M059J (cell line): ENCODE measurements at places on chromosomes 2 and 18.

GRCh38 chr18:46158499-46158898 is 54.3 kb downstream of the HAUS1 start:
- peak; percentile 96 for DNase-seq

GRCh38 chr2:161077367-161078210 is 82.6 kb upstream of the TANK start:
- peak; percentile 65 for DNase-seq

DNA sequence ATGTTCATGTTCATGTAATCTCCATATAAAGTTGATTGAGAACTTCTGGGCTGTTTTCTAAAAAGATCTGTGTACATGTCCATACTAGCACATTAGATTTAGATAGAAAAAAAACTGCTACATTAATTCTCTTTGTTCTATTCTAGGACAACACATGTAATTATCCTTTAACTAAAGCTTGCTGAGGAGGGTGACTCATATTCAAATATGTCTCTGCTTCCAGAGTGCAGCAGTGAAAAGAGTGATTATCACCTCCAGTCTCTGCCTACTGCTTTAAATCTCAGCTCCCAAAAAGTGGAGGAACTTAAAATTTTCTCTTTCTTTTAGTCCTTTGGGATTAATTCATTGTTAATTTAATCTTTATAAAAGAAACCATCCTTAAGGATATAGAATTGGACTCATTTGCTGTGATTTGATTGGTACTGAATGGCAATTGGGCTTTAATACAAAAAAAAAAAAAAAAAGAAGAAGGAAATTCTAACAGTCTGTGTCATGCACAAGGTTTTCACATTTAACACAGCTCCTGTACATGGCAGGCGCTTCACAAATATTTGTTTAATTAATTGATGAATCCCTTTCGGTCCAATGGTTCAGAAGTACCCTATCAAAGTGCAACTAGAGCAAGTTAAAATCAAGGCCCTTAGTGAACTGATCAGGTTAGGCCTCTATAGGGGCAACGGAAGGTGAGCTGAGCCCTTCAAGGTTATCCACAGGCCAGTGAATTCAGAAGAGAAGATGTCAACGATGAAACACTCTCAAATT is 214.0 kb upstream of the KCNJ3 start:
- DNase-seq = no peak

GRCh38 chr2:221360742-221361141 is 211.4 kb downstream of the EPHA4 start:
- no peak for DNase-seq

- DNase-seq = no peak
Observed at GRCh38 chr2:112646102-112646719, 472 bp downstream of the SLC20A1 start.

DNA sequence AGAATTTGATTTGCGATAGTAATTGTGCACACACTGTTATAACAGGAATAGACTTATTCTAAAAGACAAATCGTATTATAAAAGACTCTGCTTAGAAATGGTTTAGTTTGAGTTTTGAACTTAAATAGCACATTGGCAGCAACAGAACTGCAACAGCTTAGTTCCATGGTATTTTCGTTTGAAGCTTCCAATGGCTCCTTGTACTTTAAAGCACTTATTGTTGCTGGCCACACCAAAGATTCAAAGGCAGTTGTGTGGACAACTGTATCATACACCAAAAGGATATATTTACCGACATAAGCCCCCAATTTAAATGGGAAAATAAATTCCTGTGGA is 627 bp downstream of the WIPF1 start:
- DNase-seq = no peak

- DNase-seq = no peak
Observed at GRCh38 chr2:19609266-19609665, 250.8 kb upstream of the OSR1 start.

GRCh38 chr2:133838642-133839365 is 270.5 kb upstream of the NCKAP5 start:
- no peak for DNase-seq

GRCh38 chr18:26419746-26420145 is 128.6 kb downstream of the KCTD1 start:
- peak; percentile 30 for DNase-seq

DNA sequence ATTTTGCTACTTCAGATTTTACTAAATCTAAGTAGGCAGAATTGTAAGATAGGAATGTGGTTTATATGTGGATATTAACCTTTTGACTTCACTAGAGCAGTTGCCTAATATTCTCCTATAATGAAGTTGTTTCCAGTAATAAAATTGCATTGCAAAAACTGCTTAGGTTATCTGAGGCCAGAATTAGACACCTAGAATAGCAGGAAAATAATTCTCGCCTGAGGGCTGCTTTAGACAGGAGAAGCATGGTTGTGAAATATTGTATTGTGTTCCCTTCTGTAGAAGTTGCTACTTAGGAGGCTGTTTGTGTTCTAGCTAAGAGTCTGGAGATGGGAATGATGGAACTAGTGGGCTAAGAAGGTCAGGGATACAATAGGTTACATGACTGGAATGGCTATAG is 146.3 kb downstream of the PLCL1 start:
- no peak for DNase-seq

- no peak for DNase-seq
Observed at GRCh38 chr2:169362118-169362893, at the start of gene LRP2. LRP2 (minus strand) TSS chr2:169362534; CDS start chr2:169362399, 135 bp downstream.

GRCh38 chr18:48990481-48991318 is 39.9 kb upstream of the SMAD7 start:
- DNase-seq = peak; percentile 90

DNA sequence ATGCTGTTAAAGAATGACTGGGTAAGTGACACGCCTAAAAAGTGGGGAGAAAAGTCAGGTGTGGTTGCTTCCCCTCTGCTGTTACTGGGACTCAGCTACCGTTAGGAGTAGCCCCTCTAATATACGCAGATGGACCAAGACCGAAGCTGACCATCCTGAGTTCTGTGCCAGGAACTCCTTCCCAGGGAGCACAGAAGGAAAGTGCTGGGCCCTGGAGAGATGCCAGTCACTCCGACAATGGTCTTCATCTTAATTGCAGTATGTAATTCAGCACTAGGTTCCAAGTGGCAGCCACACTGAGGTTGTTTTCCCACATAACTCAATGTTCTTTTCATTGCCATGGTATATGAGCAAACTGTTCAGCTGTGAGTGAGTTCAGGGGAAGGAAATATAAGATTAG is 19.6 kb upstream of the TMEM200C start:
- no peak for DNase-seq

- no peak for DNase-seq
Observed at GRCh38 chr2:75194184-75194868, 5.0 kb downstream of the TACR1 start.

GRCh38 chr2:85743304-85743978 is 10.3 kb upstream of the ATOH8 start:
- DNase-seq = peak; percentile 88

GRCh38 chr2:112483042-112483473 is 1.1 kb downstream of the TTL start:
- peak; percentile 75 for DNase-seq

- DNase-seq = no peak
Observed at GRCh38 chr2:128493880-128494279, 175.2 kb upstream of the HS6ST1 start.

GRCh38 chr2:59745085-59745484 is 808.4 kb downstream of the BCL11A start:
- DNase-seq = no peak

DNA sequence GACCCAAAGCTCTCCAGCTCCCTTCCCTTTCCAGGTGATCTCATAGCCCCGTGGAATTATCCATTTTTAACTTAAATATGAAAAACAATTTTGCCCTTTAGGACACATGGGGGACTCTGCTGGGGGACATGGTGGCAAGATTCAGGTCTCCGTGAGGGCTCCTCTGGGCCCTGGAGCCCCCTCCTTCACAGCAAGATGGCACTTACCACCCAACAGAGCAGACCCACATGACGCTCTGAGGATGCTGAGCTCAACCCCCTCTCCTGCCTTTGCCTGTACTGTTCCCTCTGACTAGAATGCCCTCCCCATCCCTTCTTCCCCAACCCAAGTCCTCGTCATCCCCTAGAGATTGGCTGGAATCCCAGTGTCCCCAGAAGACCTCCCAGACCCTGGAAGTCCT is 17.2 kb downstream of the TEX51 start:
- DNase-seq = no peak

- DNase-seq = peak; percentile 89
Observed at GRCh38 chr2:27622921-27623384, 5.9 kb downstream of the CCDC121 start.

GRCh38 chr18:22322243-22322691 is 95.4 kb downstream of the CTAGE1 start:
- no peak for DNase-seq

- no peak for DNase-seq
Observed at GRCh38 chr2:216289470-216289869, 82.8 kb downstream of the MARCHF4 start.

GRCh38 chr2:41399437-41400087 is 648.3 kb upstream of the PKDCC start:
- no peak for DNase-seq

GRCh38 chr2:30862054-30862651 is 54.9 kb upstream of the CAPN13 start:
- peak; percentile 68 for DNase-seq

GRCh38 chr2:145076085-145076484 is 556.2 kb upstream of the ZEB2 start:
- DNase-seq = no peak

DNA sequence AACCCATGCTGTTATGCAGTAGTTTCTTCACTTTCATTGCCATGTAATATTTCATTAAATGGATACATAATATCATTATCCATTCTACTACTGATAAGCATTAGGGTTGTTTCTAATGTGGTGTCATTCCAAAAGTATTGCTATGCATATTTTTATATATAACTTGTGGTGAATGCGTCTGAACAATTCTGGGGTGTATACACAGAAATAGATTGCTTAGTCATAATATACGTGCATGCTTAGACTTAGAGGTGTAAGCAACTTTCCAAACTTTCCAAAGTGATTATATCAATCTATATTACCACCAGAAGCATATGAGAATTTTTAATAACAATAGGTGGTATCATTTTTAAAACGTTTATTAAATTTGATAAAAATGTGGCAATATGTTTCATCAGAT is 540.9 kb downstream of the DSC3 start:
- no peak for DNase-seq

DNA sequence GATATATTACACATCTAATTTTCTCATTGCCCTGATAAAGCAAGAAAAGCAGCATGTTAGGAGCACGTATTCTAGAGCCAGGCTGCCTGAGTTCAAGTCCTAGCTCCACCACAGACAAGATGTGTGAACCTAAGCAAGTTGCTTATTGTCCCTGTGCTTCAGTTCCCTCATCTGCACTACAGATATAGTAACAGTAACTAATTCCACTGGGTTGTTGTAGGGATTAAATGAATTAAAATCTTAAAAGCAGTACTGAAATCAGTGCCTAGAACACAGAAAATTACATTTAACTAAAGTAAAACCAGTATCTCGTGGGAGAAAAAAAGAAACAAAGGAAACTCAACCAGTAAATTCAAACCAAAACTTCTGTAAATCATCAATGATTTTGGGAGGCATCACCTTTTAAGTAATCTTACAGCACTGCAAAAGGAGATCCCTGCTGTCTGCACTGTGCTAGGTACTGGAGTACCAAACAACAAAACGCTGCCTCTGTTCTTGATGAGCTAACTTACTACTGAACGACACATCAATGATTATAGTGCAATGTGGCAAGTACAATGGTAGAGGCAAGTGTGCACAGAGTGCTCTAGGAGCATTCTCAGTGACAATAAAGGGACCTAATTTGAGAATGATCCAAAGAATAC is 7.9 kb downstream of the MAP3K2 start:
- DNase-seq = no peak

DNA sequence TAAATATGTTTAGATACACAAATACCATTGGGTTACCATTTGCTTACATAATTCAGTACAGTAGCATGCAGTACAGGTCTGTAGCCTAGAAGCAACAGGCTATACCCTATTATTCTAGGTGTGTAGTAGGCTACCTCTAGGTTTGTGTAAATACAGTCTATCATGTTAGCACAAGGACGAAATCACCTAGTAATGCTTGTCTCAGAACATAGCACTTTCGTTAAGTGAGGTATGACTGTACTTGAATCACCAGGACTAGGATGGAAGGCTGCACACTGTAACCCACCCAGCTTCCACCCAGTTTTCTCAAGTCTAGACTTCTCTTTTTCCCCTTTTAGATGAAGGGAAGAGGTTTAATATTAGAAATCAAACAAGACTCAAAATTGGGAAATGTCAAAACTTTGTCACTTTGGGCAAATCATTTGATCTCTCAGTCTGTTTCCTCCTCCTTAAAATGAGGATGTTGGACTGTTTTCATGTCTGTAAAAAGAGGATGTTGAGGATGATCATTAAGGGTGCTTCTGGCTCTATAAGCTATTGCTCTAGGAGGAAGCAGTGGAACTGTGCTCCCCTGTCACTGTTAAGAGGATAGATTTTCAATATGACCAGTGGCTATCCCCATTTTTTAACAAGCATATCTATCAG is 3.7 kb upstream of the SOCS6 start:
- no peak for DNase-seq

GRCh38 chr2:232942831-232943230 is 70.2 kb downstream of the NGEF start:
- no peak for DNase-seq

- peak; percentile 89 for DNase-seq
Observed at GRCh38 chr2:120396861-120397811, 51.2 kb downstream of the INHBB start.

DNA sequence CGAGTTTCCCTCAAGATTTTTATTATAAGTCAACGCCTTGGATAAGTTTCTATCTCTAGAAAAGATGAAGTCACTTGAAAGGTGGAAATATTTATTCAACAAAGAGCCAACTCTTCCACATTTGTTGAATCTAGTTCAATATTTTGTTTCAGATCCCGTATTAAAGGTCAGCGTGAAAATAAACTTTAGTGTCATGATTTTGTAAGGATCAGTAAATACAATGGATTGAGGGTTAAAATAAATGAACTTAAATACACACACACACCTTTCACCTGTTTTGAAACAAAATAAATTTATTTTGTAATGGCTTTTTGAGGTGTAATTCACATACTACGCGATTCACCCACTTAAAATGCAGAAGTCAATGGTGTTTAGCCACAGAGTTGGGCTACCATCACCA is 16.0 kb upstream of the NPPC start:
- DNase-seq = no peak

DNA sequence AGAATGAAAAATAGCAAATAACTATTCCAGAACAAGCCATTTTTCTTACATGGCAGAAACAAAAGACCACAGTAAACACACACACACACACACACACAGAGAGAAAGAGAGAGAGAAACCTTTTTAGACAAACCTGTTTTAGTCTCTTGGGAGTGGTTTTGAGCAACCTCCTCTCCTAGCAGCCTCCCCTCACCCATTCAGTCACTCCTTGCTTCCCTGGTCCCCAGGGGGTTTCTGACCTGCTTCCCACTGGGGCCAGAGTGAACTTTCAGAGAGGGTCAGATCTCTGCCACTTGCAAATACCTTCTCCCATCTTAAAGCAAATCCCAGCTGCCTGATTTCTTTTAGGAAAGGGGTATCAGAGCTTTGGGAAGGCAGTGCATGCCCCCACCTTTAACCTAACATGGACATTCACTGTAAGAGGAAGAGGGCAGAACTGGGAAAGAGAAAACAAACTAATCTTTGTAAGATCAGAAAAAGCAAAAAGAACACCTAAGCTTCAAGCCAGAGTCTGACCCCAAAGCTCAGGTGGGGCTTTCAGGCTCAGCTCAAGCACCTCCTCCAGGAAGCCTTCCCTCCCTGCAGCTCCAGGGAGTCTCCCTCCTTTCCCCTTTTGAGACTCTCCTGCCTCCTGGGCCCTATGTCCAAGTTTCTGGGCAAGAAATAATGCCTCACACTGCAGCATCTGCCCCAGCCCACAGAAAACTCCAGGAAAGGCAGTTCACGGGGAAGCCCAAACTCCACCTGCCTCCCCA is 2.7 kb downstream of the SDC1 start:
- no peak for DNase-seq

- DNase-seq = no peak
Observed at GRCh38 chr2:154267983-154268382, 396.3 kb downstream of the GALNT13 start.
